CD4-positive, alpha-beta T cell treated with Interleukin-17A for 4 hours (primary cell): ENCODE measurements at places on chromosomes 12 and 14.

DNA sequence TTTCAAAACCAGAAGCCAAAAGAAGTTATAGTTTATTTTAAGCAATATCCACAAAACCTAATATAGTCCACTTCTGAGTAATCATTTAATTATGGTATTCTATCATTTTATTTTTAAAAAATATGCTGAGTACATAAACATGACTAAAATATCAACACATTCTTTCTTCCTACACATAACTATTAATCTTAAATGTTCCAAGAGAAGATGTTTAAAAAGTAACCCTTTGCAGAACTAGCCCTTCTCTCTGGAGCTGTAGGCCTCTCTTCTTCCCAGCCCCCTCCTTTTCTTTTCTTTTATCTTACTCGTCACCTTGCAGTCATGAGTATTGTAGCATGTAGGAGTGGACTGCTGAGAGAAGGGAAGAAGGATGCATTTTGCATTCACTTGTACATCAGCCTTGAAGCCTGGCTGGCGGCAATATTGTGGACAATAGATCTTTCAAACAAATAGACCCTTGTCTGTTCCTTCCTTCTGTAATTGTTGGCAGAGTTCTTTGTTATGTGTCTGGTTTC, 941.9 kb downstream of the NRXN3 start:
- DNase-seq: no peak

- DNase-seq: peak; percentile 65
Observed at GRCh38 chr12:15584366-15585041, 204.7 kb downstream of the EPS8 start.

DNA sequence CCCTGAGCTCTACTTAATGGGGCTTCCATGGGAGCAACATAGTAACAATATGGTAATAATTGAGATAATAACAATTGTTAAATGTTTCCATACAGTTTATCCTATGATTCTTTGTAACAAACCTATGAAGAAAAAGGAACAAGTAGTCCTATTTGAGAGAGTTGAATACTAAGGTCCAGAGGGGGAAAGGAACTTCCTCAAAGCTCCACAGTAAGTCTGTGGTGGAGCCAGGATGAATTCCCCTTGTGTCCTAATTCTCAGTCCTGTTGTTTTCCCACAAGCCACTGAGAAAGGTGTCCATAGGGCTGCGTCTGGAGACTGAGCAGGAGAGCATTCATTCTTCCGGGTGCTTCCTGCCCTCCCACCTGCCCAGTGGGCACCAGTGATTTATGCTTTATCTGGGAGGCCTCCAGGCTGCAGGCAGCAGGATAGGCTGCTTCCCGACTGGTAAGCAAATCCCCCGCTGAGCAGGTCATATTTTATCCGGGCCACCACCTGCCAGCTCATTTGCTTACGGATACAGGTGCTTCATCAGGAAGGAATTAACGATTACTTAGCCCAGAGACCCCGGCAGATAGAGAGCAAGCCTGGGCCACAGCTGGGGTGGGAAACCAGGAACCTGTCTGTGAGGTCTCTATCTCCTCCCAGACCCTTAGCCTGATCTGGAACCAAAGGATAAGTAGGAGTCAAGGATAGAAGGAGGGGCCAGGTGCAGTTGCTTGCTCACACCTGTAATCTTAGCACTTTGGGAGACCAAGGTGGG, 33.9 kb upstream of the FAM222A start:
- no peak for DNase-seq

DNA sequence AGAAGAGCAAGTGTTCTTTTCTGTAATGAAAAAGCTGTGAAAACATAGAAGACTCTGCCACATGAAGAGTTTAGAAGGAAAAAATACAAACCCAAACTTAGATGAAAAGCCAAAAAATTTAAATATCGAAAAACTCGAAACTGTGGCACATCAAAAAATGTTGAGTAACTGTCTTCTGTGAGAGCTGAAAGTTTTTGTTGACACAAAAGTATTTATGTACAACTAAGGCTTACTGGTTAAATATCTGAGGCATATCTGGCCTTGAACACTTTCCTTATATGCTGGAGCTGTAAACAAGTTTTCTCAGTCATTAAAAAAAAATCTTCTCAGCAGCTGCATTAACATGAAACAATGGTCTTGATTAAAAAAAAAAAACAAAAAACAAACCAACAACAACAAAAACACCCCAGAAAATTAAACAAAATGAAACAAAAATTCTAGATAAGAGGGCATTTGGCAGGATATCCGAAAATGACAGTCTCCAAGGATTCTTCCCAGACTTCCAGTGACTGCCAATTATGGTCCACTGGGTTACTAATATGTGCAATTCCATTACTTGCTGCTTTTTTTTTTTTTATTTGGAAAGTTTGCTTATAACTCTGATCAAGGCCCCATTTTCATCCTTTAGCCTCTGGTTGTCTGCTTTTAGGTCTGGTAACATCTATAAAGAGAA, 84.7 kb upstream of the PAWR start:
- DNase-seq: no peak

DNA sequence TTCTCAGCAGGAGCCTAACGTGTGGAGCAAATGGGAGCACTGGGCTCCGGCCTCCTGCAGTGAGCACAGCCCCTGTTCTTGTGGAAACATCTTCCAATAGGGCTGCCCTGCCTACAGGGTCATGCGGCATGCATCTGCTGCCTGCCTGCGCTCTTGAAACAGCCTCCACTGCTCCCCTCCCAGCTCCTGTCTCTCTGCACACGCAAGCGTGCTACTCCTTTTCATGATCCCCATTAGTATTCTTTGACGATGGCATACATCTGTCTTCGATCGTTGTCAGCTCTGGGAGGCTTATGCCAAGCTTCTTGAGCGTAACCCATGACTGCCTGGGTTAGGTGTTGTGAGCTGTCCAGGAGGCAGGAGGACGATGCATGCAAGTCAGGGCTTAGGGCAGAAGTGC, 23.1 kb downstream of the NTF3 start:
- no peak for DNase-seq

DNA sequence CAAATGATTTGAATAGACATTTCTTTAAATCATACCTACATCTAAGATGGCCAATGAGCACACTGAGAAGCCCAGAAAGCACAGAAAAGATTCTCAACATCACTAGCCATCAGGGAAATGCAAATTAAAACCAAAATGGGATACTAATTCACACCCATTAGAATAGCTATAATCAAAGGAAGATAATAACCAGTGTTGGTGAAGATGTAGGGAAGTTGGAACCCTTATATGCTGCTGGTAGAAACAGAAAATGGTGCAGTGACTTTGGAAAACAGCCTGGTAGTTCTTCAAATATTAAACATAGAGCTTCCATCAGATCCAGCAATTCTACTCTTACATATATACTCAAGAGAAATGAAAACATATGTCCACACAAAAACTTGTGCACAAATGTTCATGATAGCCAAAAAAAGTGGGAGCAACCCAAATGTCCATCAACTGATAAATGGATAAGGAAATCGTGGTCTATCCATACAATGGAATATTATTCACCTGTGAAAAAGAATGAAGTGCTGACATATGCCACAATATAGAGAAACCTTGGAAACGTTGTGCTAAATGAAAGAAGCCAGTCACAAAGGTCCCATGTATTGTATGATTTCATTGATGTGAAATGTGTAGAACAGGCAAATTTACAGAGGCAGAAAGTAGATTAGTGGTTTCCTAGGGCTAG, 24.4 kb downstream of the SYNE3 start:
- no peak for DNase-seq

- DNase-seq: no peak
Observed at GRCh38 chr12:131793243-131794022, 34.8 kb upstream of the MMP17 start.

GRCh38 chr12:123681605-123682004, 10.7 kb downstream of the TCTN2 start:
- DNase-seq: no peak

- DNase-seq: no peak
Observed at GRCh38 chr14:76093077-76093476, 58.6 kb upstream of the GPATCH2L start.

GRCh38 chr14:97771340-97772045, 974.3 kb downstream of the VRK1 start:
- DNase-seq: no peak

- DNase-seq: no peak
Observed at GRCh38 chr14:34605461-34605860, 24.5 kb downstream of the SNX6 start.

DNA sequence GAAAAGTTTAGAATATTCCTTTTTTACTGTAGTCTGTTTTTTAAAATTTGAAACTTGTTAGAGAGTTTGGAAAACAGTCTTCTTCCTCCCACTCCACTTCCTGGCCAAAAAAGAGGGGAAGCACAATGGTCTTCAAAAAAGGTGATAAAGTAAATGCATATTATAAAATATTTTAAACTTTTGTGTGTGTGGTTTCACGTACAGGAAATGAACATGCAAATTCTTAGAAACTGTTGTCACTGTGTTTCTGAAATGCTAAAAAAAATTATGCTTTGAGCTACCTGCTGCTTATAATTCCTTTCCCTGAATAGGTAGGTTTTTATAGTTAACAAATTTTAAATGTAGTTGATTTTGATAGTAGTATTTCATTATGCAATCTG, 2.9 kb downstream of the FGFR1OP2 start:
- DNase-seq: no peak

- DNase-seq: no peak
Observed at GRCh38 chr12:252636-253035, 10.0 kb downstream of the SLC6A13 start.

DNA sequence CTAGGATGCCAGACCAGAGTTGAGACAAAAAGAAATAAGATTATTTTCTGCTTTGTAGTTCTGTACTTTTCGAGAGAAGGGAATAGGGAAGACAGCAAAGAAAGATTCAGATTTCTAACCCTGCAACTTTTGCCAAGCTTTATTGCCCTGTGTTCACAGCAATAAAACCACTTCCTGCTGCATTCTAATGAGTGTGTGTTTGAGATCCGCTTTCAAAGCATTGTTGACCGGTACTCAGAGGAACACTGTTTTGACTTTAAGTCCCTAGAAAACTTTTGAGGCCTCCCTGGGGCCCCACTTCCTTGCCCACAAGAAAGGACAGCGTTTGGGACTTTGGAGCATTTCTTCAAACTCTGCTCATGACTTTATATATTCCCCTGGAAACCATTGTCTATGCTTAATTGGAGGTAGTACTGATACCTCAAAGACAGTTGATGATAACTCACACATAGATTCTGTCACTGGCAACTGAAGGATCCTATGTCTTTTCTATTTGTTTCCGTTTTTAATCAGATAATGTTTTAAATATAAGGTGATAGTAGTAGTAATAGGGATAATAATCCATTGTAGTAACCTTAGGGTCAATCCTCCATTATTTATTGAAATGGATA, 1.3 kb downstream of the RNASE6 start:
- DNase-seq: peak; percentile 11

GRCh38 chr12:12265035-12265434, 1.8 kb downstream of the LRP6 start:
- no peak for DNase-seq

DNA sequence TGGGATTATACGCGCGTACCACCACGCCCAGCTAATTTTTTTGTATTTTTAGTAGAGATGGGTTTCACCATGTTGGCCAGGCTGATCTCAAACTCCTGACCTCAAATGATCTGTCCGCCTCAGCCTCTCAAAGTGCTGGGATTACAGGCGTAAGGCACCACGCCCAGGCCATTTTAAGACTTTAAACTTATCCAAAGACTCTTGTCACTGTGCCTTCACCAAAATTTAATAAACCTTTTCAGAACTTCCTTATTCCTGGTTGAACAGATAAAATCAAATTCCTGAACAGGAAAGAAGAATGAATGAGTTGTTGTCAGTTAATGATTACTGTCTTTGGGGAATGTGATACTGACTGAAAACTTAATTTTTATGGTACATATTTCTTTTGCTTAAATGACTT, 37.8 kb downstream of the GIT2 start:
- no peak for DNase-seq

GRCh38 chr14:104162495-104162894, 24.1 kb downstream of the KIF26A start:
- no peak for DNase-seq

DNA sequence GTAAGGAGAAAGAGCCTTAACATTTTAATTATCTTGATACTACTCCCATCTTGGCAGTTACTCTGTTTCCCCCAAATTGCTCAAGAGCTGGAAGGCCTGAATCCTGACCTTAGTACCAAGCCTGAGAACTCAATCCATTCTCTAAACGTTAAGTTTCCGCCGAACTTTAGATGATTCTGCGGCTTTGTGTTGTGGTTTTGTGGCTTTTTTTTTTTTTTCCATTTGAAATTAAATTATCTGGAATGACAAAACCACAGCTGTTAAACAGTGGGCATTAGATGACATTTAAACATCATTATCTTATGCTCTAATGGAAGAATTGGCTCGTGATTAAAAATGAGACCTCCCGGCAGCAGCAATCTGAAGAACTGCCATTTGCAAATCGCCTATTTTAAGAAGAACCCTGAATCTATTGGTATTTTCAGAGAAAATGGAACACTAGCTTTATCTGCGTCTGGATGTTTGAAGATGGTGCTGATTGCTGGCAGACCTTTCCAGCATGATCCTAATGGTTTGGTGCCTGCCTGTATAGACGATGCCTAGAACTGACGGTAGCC, 38.4 kb downstream of the TMEM132C start:
- DNase-seq: no peak

DNA sequence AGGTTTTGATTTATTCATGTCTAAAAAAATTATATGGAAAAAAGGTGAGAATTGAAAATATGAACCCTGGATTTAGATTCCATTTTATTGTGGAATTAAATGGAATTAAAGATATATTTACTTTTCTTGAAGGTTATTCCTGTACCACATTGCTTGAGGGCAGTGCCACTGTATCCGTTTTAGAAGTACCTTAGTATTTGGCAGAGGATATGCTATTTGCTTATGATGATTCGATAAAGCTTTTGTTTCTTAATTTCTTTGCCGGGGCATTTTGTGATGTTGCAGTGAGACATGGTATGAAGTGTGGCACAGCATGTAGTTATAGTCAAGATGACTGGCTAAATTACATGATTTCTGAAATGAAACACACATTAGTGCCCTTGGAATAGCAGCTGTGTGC, 7.6 kb downstream of the TMTC2 start:
- no peak for DNase-seq

GRCh38 chr14:52299692-52300278, 14.3 kb upstream of the PTGER2 start:
- no peak for DNase-seq

- DNase-seq: no peak
Observed at GRCh38 chr14:32813401-32813800, 125.3 kb upstream of the NPAS3 start.
